ENCODE measurements at places on chromosomes 6 and 20.
A peak's percentile ranks its signal among the peaks of the same experiment; 100 is the strongest.

GRCh38 chr6:26226579-26226967 is 138.4 kb upstream of the BTN3A2 start:
- H3K36me3 ChIP-seq, result no peaks in the 10 kb centered on the region
- no peak overlapping the region for H3K27ac ChIP-seq

DNA sequence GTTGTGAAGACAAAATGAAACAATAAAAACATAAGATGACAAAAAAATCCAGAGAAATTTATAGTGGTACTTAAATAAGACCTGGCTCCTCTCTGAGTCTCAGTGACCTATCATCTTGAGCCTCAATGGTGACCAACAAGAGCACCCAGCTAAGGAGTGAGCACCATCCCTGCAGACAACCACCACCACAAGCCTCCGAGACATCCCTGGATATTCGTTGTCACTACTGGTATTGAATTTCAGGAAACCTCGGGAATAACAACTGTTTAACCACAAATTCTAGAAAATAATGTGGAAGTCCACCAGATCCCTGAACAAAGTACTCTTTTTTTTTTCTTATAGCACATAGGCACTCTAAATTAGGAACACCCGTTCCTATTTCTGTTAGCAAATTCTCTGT is 32.2 kb upstream of the ADGRF5 start:
- no peak for DNase-seq
- H3K4me3 ChIP-seq, result peak overlapping the region; percentile 54
- peak overlapping the region; percentile 50 for H3K27ac ChIP-seq
- H3K4me1 ChIP-seq, result peaks cover 37% of the 10 kb centered on the region

DNA sequence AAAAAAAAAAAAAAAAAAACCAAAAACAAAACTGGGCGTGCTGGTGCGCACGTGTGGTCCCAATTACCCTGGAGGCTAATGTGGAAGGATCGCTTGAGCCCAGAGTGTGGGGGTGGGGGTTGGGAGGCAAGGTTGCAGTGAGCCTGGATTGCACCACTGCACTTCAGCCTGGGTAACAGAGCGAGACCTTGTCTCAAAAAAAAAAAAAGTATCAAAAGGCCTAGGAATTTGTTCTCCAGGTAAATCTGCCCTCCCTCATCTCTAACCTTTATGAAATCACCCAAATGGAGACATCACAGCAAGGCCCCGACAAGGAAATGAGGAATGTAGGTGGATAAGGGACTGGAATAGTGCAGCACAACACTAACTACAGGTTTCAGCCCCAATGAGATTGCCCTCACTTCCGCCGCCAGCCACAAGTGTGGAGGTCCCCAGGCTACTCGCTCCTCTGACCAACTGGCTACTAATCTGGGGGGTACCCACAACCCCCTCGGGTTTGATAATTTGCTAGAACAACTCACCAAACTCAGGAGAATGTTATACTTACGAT is 36.8 kb upstream of the DDR1 start:
- no peak for DNase-seq
- H3K36me3 ChIP-seq, result no peaks in the 10 kb centered on the region
- no peak overlapping the region for H3K27ac ChIP-seq
- H3K4me3 ChIP-seq, result no peak overlapping the region

- peaks cover under 1% of the 10 kb centered on the region for H3K4me1 ChIP-seq
- H3K27me3 ChIP-seq, result no peaks in the 10 kb centered on the region
- no peaks in the 10 kb centered on the region for H3K36me3 ChIP-seq
- no peak for DNase-seq
These were observed 165.2 kb downstream of the CLIC5 start for GRCh38 chr6:45850378-45851033.

- H3K4me1 ChIP-seq, result no peaks in the 10 kb centered on the region
- no peaks in the 10 kb centered on the region for H3K36me3 ChIP-seq
- DNase-seq, result no peak
- no peak overlapping the region for H3K4me3 ChIP-seq
- no peak overlapping the region for H3K27ac ChIP-seq
These were observed 42.8 kb downstream of the APCDD1L start for GRCh38 chr20:58472273-58473018.

GRCh38 chr20:31641391-31641790 is 3.7 kb downstream of the COX4I2 start:
- H3K27me3 ChIP-seq, result no peaks in the 10 kb centered on the region
- H3K4me3 ChIP-seq, result no peak overlapping the region
- no peaks in the 10 kb centered on the region for H3K36me3 ChIP-seq
- H3K4me1 ChIP-seq, result peaks cover 4% of the 10 kb centered on the region
- no peak for DNase-seq
- no peak overlapping the region for H3K27ac ChIP-seq

- no peaks in the 10 kb centered on the region for H3K27me3 ChIP-seq
- no peak overlapping the region for H3K27ac ChIP-seq
- DNase-seq, result no peak
- H3K36me3 ChIP-seq, result no peaks in the 10 kb centered on the region
These were observed 403.0 kb downstream of the CD83 start for GRCh38 chr6:14520536-14520935.

DNA sequence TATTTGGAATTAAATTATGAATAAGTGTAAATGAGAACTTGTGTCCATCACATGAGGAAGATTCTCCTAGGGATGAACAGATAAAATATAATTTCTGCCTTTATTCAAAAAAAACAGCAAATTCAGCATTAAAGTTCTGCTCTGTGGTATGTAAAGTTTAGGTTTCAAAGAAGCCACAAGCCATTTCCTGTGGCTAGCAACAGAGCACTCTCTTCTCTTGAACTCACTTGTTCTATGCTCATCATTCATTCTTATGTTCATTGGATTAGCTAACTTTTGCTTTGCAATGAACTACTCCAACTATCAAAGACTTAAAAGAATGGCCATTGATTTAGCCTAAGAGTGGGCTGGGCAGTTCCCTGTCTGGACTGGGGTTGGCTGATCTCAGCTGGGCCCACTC is 20.8 kb upstream of the SNRPB2 start:
- H3K4me1 ChIP-seq, result no peaks in the 10 kb centered on the region
- H3K27me3 ChIP-seq, result no peaks in the 10 kb centered on the region
- no peak overlapping the region for H3K4me3 ChIP-seq
- no peaks in the 10 kb centered on the region for H3K36me3 ChIP-seq

DNA sequence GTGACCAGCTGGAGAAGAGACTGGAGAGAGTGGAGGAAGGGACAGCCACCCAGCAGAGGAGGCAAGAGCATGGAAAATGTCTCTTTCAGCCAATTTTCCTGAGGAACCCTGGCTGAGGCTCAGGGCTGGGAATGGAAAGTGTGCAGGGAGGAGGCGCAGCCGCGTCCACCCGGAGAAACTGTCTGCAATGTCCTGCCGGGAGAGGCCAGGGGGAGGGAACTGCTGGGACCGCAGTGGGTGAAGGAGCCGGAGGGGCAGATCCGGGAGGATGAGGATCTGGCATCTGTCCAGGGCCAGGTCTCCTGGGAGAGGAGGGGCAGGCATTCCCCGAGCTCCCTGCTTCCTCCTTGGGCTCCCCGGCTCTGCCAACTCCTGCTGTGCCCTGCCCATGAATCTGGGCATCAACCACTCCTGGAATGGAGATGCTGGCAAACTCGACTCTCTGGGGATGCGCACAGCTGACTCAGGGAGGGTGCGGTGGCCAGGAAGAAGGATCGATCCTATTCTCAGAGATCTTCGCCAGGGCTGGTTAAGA is 17.4 kb upstream of the HM13 start:
- peak overlapping the region; percentile 81 for H3K27ac ChIP-seq
- DNase-seq, result peak; percentile 84
- no peaks in the 10 kb centered on the region for H3K36me3 ChIP-seq
- peak overlapping the region; percentile 24 for H3K4me3 ChIP-seq

DNA sequence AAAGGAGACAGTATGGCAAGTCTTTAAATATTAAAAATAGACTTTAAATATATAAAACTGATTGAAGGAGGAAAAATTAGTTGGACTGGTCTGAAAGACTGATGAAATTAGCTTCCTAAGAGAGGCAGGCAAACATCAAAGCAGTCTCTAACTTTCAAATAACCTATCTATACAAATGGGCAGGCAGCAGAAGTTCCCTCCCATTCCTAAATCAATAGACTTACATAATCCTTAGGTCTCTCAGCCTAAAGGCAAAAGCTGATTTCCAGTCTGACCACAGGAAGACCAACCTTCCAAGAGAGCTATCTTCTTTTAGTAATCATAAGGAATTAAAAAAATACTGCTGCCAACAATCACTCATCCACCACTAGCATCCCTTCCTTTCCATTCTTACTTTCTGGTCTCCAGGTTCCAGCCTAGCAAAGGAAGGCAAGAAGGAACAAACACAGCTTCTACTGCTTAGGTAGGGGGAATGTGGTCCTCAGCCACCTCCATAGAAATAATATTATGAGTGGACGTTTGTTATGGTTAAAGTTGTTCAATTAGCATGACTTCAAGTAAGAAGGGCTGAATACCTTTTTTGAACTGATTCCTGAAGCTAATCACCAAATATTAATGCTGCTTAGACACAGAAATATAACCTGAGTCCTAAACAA is 44.1 kb downstream of the SESN1 start:
- peaks cover 49% of the 10 kb centered on the region for H3K4me1 ChIP-seq
- no peak for DNase-seq
- no peaks in the 10 kb centered on the region for H3K27me3 ChIP-seq
- H3K4me3 ChIP-seq, result no peak overlapping the region
- H3K27ac ChIP-seq, result no peak overlapping the region

GRCh38 chr6:109610590-109610989 is 80.4 kb downstream of the AK9 start:
- no peaks in the 10 kb centered on the region for H3K27me3 ChIP-seq
- no peak overlapping the region for H3K27ac ChIP-seq
- no peaks in the 10 kb centered on the region for H3K4me1 ChIP-seq
- peaks cover 5% of the 10 kb centered on the region for H3K36me3 ChIP-seq

DNA sequence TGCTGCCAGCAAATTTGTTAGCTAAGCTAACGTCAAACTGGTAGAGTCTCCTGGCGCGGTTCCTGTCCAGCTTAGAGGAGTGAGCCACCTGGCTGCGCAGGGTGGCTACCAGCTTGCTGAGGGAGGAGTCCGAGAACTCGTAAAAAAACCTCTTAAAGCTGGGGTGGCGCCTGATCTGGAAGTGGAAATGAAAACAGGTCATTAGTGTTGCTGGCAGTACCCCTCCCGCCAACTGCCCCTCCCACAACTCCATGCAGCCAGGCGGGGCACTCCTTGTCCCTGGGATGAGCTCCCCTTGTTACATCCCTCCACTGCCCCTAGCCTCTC is 17.3 kb downstream of the BNIP5 start:
- no peak overlapping the region for H3K27ac ChIP-seq
- no peak overlapping the region for H3K4me3 ChIP-seq
- no peaks in the 10 kb centered on the region for H3K36me3 ChIP-seq
- no peak for DNase-seq
- H3K27me3 ChIP-seq, result no peaks in the 10 kb centered on the region

GRCh38 chr20:57874141-57874540 is 164.3 kb upstream of the PMEPA1 start:
- H3K4me1 ChIP-seq, result no peaks in the 10 kb centered on the region
- no peaks in the 10 kb centered on the region for H3K36me3 ChIP-seq
- H3K27ac ChIP-seq, result no peak overlapping the region
- no peak for DNase-seq
- H3K27me3 ChIP-seq, result no peaks in the 10 kb centered on the region
- no peak overlapping the region for H3K4me3 ChIP-seq

DNA sequence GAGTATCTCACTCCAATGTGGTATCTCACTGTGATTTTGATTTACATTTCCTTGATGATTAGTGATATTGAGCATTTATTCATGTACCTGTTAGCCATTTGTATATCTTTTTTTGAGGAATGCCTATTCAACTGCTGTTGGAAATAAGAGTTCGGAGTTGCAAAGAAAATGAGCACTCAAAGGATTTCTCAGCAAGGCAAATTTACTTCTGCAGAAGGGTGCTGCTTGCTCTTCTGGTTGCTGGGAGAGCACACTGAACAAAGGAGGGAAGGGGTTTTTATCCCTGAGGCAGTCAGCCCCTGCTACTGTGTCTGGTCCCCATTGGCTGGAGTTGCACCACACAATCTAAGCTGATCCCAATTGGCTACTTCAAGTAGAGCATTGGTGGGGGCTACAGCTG is 822.4 kb upstream of the ADGRB3 start:
- no peak for DNase-seq
- H3K4me3 ChIP-seq, result no peak overlapping the region
- no peak overlapping the region for H3K27ac ChIP-seq
- H3K4me1 ChIP-seq, result no peaks in the 10 kb centered on the region
- H3K27me3 ChIP-seq, result no peaks in the 10 kb centered on the region

GRCh38 chr20:25083773-25084625 is 2.1 kb upstream of the VSX1 start:
- no peak overlapping the region for H3K4me3 ChIP-seq
- no peaks in the 10 kb centered on the region for H3K36me3 ChIP-seq
- no peak for DNase-seq
- no peak overlapping the region for H3K27ac ChIP-seq
- peaks cover 16% of the 10 kb centered on the region for H3K4me1 ChIP-seq
